Activated CD8-positive, alpha-beta T cell treated with anti-CD3 and anti-CD28 coated beads for 36 hours (primary cell): ENCODE measurements at places on chromosomes 1 and 21. TPM values are rescaled to one million over a fixed set of nuclear protein-coding genes. Genes with fewer than 3 reads are reported as not detected.
A peak's percentile ranks its signal among the peaks of the same experiment; 100 is the strongest.

GRCh38 chr1:169060919-169061639 lies 45.4 kb upstream of the ATP1B1 start:
- DNase-seq: no peak

GRCh38 chr1:157512036-157512969 lies 40.0 kb downstream of the FCRL5 start:
- no peak for DNase-seq

TRIM58 gene
- total RNA-seq: not detected

DNA sequence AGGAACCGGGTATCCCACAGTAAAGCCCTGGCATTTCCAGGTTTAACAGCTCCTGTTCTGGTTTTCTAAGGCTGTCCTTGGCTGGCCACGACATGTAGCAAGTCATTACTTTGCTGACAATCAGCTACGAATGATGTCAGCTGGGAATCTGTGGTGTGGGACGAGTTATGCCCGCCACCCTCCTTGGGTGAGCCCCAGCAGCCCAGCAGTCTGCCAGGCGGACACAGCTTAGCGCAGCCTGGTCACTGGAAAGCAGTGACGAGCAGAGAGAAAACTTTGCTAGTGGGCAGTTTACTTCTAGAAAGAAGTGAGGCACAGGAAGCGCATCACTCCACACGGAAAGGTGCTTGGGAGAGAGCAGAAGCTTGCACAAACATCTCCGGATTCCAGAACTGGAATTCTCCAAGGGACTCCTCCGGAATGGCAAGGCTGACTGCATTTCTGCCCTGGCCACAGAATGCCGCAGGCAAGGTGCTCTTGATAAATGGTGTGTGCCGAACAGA lies 15.5 kb upstream of the ZNF436 start:
- DNase-seq: no peak

GRCh38 chr1:39205781-39206464 lies 1.4 kb downstream of the MACF1 start:
- no peak for DNase-seq

DNA sequence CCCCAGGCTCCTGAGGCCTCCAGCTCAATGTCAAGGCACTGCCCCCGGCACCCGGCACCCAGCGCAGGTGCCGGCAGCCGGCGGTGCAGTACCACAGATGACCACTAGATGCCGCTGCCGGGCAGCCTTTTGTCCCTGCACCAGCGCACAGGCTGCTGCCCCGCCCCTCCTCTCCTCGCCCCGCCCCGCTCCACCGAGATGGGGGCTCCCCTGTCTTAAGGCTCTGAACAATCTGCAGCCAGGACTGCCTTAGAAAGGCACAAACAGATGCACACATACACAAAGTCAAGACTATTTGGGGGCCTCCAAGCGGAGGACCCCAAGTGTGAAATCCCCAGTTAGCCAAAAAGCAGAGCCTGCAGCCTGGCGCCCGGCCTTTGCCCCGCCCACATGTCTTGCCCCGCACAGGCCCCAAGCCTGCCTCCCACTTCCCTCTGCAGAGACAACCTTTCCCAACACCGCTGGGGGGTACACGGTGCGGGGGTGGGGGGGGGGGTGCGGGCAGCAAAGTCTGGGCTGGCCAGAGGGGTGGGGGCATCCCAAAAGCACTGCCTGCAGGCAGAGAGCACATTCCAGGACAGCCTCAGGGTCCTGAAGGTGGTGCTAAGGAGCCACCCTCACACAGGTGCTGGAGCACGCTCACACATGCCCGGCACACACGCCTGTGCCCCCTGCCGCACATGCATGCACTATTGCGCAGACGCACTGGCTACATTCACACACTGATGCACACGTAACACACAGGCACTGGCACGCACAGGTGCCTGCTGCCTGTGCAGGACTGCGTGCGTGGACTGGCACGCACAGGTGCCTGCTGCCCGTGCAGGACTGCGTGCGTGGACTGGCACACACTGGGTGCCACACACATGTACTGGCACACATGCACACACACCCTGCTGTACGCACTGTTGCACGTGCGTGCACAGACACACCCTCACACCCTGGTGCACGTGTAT lies 37.1 kb downstream of the ARHGEF16 start:
- peak; percentile 91 for DNase-seq

SCAMP3 gene
- total RNA-seq: 97.2 TPM

GJA8 gene
- not detected for total RNA-seq

ZNF697 gene
- 0.38 TPM for total RNA-seq

POU2F1 gene
- total RNA-seq: 24.2 TPM

DNA sequence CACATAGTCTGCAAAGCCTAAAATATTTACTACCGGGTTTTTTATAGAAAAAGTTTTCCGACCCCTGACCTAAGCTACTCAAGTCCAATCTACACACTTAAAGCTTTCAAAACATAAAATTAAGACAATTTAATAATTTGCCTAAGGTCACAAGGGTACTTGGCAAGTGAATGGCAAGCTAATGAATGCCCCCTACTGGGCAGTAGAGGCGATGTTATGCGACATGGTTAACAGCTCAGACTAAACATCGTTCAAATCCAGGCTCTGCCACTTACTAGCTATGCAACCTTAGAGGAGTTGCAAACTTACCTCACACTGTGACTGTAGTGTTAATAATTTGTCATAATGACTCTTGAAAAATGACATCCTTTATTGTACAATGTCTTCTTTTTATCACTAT lies 317.2 kb upstream of the NFIA start:
- peak; percentile 36 for DNase-seq

DNA sequence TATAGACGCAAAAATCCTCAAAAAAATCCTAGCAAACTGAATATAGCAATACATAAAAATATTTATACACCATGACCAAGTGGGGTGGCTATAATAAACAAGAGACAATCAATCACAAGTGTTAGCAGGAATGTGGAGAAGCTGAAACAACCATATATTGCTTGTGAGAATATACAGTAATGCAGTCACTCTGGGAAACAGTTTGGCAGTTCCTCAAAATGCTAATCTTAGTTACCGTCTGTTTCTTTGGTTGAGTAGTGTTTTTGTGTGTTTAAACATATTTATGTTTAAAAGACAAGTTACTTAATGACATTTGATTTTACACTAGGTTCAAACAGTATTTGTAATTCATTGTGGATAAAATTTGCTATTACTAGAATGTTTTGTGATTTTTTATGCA lies 792.0 kb downstream of the LTN1 start:
- no peak for DNase-seq

DNA sequence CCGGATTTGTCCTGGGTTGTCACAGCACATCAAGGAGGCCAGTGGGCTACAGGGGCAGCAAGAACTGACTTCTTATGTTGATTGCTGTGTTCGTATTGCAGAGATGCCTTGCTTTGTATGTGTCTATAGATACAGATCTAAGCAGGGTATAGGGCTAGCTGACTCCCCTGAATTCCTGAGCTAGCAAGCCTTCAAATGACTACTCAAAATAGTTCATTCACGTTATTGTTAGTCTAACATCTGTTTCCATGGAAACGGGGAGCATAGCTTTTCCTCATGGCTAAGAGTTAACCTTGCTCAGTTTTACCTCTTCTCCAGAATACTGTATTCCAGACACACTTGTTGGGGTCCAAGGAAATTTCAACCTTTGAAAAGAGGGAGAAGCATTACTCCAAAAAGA lies 24.1 kb downstream of the TRIM45 start:
- no peak for DNase-seq

GRCh38 chr1:231214918-231215680 lies 25.9 kb upstream of the GNPAT start:
- DNase-seq: peak; percentile 63

- no peak for DNase-seq
These were observed 28.1 kb downstream of the KCNA10 start for GRCh38 chr1:110490791-110491451.

- DNase-seq: peak; percentile 37
These were observed 821 bp downstream of the PHC2 start for GRCh38 chr1:33429856-33430691.

GRCh38 chr1:96253246-96254035 lies 468.1 kb upstream of the PTBP2 start:
- DNase-seq: no peak

KRTAP19-1 gene
- not detected for total RNA-seq

LIN28A gene
- not detected for total RNA-seq

GRCh38 chr21:45615145-45615711 lies 28.3 kb upstream of the PCBP3 start:
- DNase-seq: peak; percentile 93

DNA sequence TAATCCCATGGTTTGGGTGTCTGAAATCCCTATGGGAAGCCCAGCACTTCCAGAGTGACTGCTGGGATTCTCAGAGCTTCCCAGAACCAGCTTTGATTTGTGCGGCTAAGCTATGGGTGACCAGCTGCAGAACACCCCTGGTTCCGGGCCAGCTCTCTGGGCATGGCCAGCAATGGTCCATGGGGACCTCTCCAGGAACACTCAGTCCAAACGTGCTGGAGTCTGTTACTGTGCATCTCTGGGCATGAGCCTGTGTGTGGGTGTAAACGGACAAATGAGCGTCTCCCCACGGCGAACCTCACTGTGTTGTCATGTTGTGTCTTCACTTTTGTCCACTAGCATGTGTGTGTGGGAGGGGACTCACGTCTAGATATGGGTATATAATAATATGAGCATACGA lies 54.4 kb downstream of the MAB21L3 start:
- no peak for DNase-seq

GRCh38 chr1:20445956-20446355 lies 40.1 kb downstream of the CAMK2N1 start:
- no peak for DNase-seq

DNA sequence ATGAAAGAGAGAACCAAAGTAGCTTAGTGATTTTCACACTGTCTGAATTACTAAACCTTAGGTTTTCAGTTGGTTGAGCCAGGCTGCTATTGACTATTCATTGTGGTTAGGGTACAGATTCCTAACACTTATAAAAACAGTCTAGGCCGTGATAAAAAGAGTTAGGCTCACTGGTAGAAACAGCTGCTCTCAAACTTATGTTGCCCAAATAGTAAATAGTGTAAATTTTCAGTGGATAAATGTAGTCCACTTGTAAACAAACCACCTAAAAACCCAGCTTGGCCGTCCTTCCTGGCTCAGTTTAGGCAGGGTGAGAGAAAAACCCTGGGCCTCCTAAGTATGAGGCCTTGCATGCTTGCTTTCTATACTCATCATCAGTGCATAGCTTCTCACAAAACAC lies 34.9 kb downstream of the ARID1A start:
- DNase-seq: no peak

KIF17 gene
- not detected for total RNA-seq

- DNase-seq: no peak
These were observed 162.8 kb downstream of the NEGR1 start for GRCh38 chr1:72119491-72119890.

- DNase-seq: no peak
These were observed 60.3 kb upstream of the EXO1 start for GRCh38 chr1:241787691-241788090.

DNA sequence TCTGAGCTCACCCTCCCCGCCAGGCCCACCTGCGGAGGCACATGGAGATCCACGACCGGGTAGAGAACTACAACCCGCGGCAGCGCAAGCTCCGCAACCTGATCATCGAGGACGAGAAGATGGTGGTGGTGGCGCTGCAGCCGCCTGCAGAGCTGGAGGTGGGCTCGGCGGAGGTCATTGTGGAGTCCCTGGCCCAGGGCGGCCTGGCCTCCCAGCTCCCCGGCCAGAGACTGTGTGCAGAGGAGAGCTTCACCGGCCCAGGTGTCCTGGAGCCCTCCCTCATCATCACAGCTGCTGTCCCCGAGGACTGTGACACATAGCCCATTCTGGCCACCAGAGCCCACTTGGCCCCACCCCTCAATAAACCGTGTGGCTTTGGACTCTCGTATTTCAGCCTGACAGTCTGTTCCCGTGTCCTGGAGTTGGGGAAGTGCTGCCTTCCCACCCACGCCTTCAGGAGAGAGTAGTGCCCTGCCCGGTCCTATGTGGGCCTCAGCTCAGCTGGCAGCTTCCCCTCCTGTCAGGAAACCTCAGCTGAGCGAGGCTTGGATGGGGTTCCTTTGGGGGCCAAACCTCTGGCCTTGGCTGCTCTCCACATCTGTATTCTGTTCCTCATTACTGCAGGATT lies 9.2 kb downstream of the ZBTB48 start:
- no peak for DNase-seq

DNA sequence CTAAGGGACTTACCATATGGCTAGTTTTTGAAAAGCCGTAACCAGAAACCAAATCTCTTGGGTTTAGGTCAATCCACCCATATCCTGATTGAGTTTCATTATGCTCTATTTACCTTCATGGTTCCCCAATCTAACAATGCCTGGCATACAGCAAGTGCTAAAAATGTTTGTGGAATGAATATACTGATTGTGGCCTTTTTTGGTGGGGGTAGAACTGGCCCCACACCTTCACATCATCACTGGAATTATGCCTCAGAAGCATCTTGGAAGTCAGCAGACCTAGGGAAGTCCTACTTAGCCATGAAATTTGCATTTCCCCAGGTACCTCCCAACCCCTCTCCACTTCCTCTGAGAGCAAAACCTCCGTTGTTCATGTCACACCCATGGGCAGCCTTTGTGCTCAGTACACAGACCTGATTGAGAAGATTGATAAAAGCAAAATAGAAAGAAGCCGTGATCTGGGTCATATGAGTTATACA lies 17.8 kb upstream of the SLAMF1 start:
- peak; percentile 56 for DNase-seq

GRCh38 chr1:24289937-24290595 lies 29.1 kb upstream of the GRHL3 start:
- no peak for DNase-seq

MFSD2A gene
- total RNA-seq: 19.3 TPM

GRCh38 chr1:20962576-20963258 lies 175.6 kb upstream of the HP1BP3 start:
- DNase-seq: no peak

DNA sequence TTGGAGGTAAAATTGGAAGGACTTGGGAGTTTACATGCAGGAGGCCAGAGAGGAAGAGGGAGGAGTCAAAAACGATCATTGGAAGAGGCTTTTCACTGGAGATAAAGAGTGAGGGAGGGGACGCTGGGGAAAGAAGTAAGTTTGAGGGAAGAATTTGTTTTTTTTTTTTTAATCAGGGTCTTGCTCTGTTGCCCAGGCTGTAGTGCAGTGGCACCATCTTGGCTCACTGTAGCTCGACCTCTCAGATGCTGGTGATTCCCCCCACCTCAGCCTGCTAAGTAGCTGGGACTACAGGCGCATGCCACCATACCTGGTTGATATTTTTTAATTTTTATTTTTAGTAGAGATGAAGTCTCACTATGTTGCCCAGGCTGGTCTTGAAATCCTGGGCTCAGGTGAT lies 1.2 kb upstream of the MROH7 start:
- no peak for DNase-seq

GRCh38 chr1:212951947-212952640 lies 1.8 kb downstream of the VASH2 start:
- no peak for DNase-seq

KIAA1614 gene
- not detected for total RNA-seq
